ENCODE measurements at places on chromosomes 12 and 14.

GRCh38 chr12:89213139-89213538 is 139.2 kb downstream of the DUSP6 start:
- DNase-seq = no peak

- no peak for DNase-seq
Observed at GRCh38 chr14:92033433-92033832, 6.4 kb downstream of the TRIP11 start.

DNA sequence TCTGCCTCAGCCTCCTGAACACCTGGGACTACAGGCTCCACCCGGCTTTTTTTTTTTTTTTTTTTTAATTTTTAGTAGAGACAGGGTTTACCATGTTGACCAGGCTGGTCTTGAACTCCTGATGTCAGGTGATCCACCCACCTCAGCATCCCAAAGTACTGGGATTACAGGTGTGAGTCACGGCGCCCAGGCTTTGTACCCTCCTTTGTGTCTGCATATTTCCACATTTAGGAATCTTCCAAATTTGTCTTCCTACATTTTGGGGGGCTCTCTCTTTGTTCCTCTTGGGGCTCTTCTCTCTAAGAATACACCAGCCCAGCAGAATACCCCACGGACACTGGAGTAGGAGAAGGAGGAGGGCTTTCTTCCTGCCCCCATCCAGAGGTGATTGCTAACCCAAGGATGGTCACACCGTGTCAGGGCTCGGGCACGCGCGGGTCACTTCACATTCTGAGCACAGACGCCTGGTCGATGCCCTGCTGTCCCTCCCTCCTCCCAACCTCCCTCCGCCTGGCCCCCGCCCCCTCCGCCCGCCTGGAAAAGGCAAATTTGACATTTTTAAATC is 2.1 kb upstream of the DNAJC22 start:
- no peak for DNase-seq

DNA sequence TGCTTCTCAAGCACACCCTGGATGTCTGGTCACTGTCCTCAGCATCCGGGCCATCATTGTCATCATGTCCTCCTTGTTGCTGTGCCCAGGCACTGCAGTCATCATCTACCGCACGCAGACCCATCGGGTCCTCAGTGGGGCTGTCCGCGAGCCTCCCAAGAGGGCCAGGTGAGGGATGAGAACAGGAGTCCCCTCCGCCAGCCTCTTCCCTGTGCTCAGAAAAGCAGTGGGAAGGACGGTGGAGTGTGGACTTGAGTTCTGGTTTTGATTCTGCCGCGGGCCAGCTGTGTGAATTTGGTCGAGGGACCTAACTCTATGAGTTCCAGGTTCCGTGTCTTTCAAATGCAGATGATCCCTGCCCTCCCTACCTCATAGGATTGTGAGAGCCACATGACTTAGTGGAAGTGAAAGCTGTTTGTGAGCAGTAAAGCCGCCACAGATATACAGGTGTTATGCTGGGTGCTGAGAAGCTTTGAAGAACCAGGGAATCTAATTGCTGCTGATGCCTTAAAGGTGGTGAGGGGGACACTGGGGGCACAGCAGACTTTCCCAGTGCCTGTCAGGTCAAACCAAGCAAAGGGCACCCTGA is 122.9 kb upstream of the RAP1B start:
- no peak for DNase-seq

GRCh38 chr12:29428633-29429032 is 47.7 kb upstream of the ERGIC2 start:
- no peak for DNase-seq

DNA sequence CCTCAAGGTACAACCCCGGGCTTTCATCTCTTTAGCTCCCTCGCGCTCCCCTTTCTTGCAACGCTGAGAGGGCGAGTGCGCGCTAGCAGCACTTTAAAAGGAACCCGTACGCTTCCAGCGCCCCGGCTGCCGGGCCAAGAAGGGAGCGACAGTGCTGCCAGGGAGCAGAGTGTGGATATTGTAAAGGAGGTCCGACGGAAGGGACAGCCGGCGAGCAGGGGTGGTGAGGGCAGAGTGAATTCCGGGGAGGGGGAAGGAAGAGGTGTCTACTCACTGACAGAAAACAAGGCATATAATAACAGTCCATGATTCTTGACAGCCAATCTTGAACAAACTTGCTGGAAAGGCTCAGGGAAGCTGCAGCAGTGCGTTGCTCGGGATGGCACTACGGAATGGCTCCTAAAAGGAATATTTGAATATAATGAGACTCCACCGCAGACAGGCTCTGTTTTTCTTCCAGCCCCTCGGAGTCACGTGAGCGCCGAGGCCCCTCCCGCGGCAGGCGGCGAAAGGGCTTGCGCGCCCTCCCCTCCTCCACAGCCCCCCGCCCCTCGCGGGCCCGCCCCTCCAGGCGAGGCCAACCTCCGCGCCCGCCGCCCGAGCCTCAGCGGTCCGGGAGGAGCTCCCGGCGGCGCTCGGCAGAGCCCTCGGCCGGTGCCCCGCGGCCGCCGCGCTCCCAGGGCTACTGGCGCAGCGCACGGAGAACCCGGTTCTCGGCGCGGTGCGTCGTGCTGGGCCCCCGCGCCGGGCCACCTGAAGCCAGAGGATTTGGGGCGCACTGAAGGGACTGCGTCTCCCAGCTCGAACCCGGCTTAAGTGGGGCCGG is 3.4 kb downstream of the BMP4 start:
- DNase-seq = peak; percentile 94

Measured in left forelimb (tissue), 1 donor.